ENCODE measurements at places on chromosomes 7 and 10.

DNA sequence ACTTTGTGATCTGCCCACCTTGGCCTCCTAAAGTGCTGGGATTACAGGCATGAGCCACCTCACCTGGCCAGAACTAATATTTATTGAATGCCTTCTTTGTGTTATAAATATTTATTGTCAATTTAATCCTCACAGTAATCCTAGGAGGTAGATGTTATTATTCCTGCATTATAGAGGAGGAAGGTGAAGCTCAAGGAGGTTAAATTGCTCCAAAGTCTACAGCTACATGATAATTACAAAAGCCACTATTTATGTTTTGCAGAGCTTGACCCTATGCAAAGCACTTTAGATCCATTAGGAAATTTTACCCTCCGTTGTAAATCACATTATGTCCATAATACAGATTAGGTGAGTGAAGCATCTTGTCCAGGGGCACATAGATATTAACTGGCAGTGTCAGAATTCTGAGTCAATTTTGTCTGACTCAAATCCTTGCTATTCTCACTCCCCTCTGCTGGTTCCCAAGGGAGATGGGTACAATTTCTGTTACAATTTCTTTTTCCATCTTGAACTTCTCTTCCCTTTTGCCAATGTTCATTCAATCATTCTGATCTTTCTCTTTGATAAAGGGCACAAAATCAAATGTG, 25.7 kb upstream of the CDK14 start:
- DNase-seq, result no peak

- DNase-seq, result no peak
Measured at GRCh38 chr10:98378722-98379121, 36.3 kb downstream of the PYROXD2 start.

DNA sequence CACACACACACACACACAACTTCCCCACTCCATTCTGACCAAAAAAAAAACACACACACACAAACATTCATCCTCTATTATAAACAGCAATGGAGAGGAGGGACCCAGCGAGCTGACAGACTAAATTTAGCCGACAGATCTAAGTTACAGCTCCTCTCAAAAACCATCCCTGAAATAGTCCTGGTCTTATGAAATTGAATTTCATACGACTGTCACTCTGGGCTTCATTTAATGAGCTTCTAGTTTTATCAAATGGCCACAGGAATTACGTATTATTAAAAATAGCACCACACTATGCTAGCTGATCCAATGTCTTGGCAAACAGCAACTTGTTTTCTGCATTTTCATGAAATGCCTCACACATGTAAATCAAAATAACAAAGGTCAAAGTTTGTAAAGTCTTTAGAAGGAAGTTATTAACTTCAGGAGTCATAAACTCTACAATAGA, 131.3 kb upstream of the ASAH2 start:
- no peak for DNase-seq

DNA sequence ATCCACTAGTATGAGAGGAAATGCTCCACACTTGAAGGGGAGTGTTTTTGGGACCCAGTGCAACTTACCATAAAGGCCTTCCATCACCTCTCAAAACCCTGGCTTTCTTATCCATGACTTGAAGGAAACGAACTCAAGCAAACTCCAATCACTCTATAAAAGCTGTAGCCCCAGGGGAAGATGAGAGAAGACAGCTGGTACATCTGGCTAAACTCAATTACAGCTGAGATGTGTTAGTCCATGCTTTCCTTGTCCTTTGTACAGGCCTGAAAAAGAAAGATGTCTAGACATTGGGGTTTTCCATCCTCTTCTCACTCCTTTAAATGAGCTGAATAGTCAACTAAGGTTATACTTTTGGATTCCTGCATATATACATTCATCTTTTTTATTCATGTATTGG, 89.5 kb upstream of the ANKRD30A start:
- DNase-seq, result no peak
